T follicular helper cell (primary cell): ENCODE measurements at places on chromosomes 16 and 17.

DNA sequence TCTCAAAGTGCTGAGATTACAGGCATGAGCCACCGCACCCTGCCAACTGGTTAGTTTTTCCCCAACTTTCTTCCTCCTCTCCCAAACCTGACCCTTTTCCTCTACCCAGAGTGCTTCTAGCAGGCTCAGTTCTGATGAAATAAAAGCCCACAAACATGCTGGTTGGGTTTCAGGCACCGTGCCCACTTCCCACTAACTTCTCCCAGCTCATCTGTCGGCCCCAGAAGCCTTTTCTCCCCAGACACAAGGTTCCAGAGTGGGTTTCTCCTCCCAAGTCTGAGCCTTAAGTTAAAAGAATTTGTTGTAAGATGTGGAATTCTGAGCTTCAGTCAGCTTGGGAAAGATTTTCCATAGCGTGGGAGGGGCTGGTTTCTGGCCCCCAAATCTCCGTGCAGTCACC, 11.5 kb upstream of the SCN4A start:
- DNase-seq: no peak

DNA sequence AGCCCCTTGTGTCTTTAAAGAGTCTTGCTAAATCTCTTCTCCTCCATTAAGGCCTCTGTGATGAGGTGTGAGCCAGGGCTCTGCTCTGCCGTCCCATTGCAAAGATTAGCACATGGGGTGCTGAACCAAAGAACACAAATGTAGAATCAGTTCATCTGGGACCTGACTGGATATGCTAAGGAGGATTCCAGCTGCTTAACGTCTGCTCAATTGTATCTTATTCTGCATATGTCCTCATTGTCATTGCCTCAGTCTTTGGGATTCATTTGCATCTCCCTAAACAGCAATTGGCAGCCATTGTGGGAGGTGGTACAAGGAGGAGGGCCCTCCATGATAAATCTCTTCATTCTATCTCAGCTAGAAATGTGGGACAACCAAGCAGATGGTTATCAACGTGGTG, 106.3 kb upstream of the ADAMTS18 start:
- no peak for DNase-seq

GRCh38 chr16:86628614-86629013, 50.3 kb downstream of the FOXL1 start:
- no peak for DNase-seq

- DNase-seq: no peak
Measured at GRCh38 chr16:82716361-82716855, 89.6 kb downstream of the CDH13 start.

GRCh38 chr16:68991075-68991474, 114.4 kb upstream of the HAS3 start:
- DNase-seq: no peak

DNA sequence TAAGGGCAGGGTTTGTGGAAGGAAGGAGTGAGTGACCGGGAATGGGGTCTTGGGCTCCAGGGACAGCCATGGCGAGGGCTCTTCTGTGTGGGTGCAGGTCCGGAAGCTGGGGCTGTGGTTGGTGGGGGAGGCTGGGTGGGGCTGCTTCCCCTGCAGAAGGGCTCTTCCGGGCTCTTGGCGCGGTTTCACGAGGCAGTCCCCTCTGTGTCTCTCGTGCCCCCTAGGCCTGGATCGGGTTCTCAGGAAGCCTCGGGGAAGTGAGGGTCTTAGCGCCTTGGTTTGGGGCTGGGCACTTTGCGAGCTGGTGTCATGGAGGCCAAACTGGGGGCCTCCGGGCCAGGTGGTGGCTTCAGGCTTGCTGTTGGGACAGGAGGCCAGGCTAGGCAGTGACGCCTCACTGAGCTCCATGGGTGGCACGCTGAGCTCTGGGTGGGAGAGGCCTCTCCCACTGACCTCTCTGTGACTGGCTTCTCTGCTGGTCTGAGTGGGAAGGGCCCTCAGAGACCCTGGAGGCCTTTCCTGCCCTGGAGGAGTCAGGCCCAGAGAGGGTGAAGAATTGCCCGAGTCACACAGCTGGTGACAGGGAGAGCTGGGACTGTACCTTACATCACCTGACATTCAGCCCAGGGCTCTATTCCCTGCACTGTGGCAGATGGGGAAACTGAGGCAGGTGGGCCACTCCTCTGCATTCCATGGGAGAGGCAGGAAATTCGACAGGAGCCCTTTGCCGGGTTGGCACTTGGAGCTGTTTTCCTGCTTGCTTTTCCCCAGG, 8.2 kb downstream of the ADCY7 start:
- peak; percentile 23 for DNase-seq

DNA sequence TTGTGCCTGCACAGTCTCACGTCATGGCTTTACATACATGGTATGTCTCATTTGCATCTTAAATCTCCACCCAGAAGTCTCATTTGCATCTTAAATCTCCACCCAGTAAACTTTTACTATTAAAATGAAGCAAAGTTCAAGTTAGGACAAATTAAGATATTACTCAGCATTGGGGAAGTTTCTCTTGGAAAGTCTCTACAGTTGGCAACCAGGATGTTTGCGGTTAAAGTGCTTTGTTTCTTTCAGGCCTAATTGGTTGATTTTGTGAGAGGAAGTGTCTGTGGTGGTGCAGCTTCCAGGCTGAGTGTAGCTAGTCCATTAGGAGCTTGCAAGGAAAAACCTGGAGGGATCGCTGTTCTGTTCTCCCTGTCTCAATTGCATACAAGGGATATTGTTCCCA, 1373.3 kb upstream of the GOT2 start:
- DNase-seq: no peak

DNA sequence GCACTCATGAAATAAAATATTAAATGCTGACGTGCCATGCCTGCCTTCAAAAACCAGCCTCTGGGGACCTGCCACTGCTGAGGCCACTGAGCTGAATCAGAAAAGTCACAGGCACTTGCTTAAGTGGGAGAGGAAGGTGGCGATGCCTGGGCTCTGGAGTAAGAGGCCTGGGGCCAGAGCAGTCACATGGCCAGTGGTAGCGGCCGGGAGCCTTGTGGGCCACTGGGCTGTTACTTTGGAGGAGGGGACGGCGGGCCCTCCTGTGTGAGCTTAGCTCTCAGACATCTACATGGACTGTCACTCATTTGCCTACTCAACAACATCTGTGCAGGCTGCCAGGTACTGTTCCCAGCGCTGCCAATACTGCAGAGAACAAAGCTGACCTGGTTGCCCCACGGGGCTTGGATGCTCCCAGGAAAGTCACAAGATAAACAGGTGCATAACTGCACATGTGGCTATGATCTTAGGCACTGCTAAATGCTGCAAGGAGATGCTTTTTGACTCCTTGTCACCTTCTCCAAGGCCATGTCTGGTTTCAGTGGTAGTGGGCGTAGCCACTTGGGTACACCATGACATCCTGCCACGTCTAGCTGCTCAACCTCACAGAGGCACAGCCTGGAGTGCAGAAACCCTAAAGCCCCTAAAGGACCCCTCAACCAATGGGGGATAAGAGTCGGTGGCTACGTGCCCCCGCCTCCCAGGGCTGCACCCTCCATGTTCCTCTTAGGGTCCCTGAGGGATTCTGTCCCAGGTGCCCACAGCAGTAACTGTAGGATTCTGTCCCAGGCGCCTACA, 11.6 kb downstream of the COTL1 start:
- DNase-seq: no peak

GRCh38 chr17:37761059-37761458, 16.2 kb upstream of the HNF1B start:
- DNase-seq: no peak

- DNase-seq: no peak
Measured at GRCh38 chr16:23907457-23907902, 71.7 kb downstream of the PRKCB start.

DNA sequence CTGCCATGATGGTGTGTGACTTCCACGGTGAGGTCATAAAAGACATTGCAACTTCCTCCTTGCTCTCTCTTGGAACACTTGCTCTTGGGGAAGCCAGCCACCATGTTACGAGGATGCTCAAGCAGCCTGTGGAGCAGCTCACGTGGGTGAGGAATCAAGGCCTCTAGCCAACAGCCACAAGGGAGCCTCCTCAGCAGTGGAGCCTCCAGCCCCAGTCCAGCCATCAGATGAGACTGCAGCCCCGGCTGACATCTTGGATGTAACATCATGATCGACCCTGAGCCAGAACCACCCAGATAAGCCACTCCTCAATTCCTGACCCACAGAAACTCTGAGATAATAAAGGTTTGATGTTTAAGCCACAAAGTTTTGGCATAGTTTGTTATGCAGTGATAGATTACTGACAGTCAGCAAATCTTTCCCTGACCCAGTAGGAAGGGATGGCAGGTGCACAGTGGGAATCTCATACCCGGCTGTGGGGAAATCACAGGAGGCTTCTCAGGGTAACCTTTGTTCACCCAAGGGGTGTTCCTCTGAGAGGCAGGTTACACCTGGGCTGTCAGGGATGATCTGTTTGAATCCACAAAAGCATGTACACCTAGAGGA, 23.3 kb upstream of the GINS2 start:
- no peak for DNase-seq

GRCh38 chr16:80577485-80578280, 36.9 kb downstream of the DYNLRB2 start:
- DNase-seq: no peak

GRCh38 chr16:86959091-86959651, 358.0 kb downstream of the C16orf95 start:
- DNase-seq: no peak

GRCh38 chr17:70238646-70239045, 69.3 kb downstream of the KCNJ2 start:
- DNase-seq: no peak

GRCh38 chr17:61400717-61401388, 1.2 kb downstream of the TBX2 start:
- no peak for DNase-seq

- DNase-seq: no peak
Measured at GRCh38 chr17:4796552-4796920, 572 bp downstream of the PSMB6 start.

DNA sequence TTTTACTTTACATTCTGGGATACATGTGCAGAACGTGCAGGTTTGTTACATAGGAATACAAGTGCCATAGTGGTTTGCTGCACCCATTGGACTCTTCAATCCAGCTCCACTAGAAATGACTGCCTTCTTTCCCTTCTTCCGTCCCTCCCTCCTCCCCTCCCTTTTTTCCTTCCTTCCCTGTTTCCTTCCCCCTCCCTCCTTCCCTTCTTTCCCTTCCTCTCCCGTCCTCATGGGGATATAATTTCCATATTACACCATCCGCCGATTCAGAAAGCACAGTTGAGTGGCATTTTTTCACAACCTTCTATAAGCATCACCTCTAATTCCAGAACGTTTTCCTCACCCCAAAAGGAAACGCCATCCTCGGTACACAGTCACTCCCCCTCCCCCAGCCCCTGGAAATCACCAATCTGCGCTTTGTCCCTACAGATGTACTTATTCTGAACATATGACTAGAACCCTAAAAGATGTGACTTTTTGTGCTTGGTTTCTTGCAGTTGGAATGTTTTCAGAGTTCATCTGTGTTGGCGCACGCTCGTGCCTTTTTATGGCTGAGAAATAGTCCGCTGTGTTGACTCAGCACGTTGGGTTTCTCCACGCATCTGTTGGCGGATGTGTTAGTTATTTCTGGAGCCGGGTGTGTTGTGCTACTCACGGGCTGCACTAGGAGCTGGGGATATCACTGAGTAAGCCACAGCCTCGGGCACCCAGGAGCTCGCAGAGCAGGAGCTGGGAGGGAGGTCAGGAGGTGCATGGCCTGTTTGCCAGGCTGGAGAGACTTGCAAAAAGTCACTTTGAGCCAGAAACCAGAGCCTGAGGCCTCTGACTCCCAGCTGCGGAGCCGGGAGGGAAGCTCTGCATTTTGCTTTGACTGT, 336.4 kb downstream of the SEC14L1 start:
- DNase-seq: no peak

DNA sequence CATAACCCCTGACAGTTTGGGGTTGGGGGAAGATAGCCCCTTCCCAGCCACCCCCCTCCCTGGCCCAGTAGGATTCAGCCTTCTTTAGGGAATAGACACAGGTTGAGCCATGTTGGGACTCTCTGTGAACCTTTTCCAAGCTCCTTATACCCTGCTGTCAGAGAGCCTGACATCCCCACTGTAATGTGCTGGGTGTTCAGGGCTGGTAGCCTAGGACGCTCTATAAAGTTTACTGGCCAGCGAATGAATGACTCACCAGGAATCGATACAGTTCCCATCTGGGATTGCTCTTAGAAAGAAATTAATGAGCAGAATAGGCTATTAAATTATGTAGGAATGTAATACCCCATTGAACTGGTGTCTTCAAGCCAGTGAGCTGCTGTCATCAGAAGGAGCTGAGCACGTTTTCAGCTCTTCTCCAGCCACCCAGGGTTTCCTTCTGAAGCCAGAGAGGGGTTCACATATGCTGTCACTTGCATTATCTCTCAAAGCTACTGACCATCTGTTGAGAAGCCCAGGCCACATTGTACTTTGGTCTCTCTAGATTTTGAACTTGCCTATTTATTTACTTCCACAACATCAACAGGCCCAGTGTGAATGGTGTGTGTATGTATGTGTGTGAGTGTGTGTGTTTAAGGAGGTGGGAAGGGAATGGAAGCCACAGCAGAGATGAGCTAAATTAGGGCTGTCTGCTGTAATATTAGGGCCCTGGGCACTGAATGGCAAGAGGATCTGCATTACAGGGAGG, 64.9 kb downstream of the SPACA3 start:
- DNase-seq: no peak

DNA sequence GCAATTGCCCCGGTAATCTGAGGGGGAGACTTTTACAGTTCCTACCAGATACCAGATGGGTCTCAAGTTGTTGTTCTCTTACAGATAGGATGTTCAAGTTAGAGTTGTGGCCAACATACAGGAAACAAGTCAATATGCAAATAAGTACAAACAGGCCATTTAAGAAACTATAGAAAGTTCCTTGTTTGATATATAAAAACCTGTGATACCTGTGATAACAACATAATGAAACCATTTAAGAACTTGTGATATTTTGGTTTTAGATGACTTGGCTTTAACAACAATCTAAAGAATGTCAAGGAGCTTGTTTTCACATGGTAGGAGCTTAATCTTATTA, 16.8 kb downstream of the CDR2 start:
- DNase-seq: no peak

- DNase-seq: no peak
Measured at GRCh38 chr16:84278968-84279367, 15.7 kb upstream of the WFDC1 start.

GRCh38 chr16:4319454-4320421, 3.9 kb downstream of the GLIS2 start:
- DNase-seq: no peak

DNA sequence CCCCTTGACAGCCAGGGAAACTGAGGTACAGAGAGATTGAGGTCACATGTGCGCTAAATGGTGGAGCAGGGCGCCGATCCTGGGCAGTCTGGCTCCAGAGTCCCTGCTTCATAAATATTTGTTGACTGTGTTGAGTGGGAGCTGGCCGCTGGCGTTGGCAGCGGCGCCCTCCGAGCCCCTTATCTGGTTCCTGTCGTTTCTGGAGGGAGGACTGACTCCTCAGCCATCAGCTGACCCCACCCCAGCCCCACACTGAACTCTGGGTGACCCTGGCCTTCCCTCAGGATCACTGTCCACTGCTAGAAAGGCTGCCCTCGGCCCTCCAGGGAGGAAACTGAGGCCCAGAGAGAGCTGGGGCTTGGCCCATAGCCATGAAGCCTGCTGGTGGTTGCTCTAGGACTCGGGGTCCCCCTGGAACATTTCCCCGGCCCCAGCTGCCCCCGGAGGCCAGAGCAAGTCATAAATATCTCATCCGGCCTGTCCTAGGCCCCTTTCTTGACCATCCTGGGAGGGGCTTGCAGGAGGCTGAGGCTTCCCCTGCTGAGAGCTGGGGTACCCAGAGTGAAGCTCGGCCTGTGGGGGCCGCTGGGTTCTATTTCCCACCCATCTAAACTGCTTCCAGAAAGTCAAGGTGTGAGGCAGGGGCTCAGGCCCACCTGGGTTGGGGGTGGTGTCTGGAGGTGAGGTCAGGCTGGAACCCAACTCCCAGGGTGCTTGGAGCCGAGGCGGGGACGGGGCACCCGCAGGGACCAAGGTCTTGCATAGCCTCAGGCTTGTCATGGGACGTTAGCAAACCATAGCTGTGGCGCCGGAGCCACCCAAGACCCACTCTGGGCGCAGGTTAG, 51.7 kb upstream of the GSE1 start:
- DNase-seq: no peak
